Activated T-cell treated with anti-CD3 and anti-CD28 coated beads, Interleukin-2, amount 50 U/mL, for 48 hours (primary cell): ENCODE measurements at places on chromosomes 4 and X.

- DNase-seq: no peak
Observed at GRCh38 chr4:137674066-137674465, 141.8 kb upstream of the PCDH18 start.

GRCh38 chr4:54882616-54883015 is 224.9 kb downstream of the KIT start:
- DNase-seq: no peak

- no peak for DNase-seq
Observed at GRCh38 chrX:107675365-107675654, 47.0 kb downstream of the PRPS1 start.

DNA sequence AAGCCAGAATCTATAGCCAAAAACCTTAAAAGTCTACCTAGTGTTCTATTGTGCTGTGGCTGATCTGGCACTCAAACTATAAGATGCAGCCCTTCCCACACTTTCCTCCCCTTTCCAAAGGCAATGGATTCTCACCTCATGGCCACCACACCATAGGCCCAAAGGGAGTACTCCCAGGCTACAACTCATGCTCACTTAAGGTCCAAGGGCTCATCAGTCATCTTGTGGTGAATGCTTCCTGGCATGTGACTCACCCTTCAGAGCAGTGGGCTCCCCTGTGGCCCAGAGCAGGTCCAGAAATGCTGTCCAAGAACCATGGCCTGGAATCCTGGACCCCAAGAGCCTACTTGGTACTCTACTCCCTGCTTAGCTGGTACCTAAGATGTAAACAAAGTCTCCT is 181.0 kb downstream of the CHRDL1 start:
- no peak for DNase-seq

DNA sequence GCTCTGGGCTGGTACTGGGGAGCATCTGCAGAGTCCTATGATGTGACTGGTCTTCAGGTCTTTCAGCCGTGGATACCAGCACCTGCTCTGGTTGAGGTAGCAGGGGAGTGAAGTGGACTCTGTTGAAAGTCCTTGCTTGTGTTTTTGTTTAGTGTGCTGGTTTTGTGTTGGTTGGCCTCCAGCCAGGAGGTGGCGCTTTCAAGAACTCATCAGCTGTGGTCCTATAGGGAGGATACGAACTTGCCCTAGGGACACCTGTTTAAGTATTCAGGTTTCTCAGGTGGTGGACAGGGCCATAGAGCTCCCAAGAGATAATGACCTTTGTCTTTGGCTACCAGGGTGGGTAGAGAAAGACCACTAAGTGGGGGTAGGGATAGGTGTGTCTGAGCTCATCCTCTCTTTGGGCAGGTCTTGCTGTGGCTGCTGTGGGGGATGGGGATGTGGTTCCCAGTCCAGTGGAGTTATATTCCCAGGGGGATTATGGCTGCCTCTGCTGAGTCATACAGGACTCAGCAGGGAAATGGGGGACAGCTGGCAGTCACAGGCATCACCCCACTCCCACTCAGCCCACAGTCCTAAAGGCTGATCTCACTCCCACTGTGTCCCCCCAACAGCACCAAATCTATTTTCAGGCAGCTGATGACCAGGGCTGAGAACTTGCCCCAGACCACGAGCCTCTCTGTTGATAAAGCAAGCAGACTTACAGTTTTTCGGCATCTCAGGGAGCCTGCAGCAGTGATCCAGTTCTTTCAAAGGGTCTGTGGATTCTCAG is 24.1 kb downstream of the MSMO1 start:
- DNase-seq: peak; percentile 25

DNA sequence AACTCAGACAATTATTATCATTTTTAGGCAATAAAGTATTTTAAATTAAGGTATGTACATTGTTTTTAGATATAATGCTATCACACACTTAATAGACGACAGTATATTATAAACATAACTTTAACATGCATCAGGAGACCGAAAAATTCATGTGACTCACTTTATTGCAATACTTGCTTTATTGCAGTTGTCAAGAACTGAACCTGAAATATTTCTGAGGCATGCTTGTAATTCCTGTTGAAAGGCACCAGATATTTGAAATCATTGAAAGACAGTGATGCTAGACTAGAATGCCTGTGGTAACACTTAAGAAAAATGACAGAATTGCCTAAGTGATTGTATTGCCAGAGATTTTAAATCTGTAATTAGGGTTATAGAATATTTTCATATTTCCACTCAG is 175.6 kb upstream of the MAGEB2 start:
- DNase-seq: no peak

DNA sequence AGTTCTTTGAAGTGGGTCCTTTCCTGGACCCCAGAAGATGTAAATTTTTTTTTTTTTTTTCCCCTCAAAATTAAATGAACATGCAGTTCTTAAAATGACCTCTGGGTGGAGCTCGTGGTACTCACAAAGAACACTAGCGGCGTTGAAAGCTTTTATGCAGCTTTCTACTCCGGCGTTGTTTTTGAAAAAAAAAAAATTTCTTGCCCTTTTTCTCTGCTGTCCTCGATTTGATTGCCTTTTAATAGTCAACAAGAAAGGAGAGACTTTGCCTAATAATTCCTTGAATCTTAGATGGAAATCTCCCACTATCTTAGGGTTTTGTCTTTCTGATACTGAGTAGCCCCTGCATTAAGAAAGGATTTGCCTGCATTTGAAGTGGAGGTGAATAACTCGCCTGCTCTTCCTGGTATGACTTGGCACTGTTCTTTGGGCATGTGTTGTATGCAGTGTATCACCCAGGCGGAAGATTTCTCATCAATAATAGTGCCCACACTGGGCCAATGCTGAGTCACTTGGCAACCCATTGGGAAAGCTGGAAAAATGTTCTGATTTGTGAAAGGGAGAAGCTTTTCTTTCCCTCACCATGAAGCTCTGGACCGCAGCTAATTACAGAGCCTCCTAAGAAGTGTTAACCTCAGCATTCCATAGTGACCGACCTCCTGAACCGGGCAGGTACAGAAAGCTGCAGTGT is 104.0 kb downstream of the PHEX start:
- DNase-seq: no peak

DNA sequence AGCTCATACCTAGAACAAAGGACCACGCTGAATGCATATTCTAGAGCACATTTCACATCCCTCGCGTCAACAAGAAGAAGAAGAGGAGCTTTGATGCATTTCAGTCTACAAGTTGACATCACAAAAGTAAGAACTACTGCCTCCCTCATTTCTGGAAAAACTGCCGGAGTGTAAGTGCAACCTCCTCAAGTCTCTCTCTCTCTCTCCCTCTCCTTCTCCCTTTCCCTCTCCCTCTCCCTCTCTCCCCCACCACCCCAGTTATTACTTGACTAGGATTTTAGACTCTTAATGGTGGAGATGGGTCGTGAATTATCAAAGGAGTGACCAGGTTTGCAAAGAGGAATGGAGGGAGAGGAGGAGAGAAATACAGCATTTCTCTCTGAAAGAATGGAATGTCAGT is 1.4 kb upstream of the IRS4 start:
- DNase-seq: no peak

- DNase-seq: no peak
Observed at GRCh38 chr4:27966664-27967063, 1106.0 kb downstream of the STIM2 start.

- no peak for DNase-seq
Observed at GRCh38 chr4:120659616-120660170, 262.8 kb downstream of the PRDM5 start.

DNA sequence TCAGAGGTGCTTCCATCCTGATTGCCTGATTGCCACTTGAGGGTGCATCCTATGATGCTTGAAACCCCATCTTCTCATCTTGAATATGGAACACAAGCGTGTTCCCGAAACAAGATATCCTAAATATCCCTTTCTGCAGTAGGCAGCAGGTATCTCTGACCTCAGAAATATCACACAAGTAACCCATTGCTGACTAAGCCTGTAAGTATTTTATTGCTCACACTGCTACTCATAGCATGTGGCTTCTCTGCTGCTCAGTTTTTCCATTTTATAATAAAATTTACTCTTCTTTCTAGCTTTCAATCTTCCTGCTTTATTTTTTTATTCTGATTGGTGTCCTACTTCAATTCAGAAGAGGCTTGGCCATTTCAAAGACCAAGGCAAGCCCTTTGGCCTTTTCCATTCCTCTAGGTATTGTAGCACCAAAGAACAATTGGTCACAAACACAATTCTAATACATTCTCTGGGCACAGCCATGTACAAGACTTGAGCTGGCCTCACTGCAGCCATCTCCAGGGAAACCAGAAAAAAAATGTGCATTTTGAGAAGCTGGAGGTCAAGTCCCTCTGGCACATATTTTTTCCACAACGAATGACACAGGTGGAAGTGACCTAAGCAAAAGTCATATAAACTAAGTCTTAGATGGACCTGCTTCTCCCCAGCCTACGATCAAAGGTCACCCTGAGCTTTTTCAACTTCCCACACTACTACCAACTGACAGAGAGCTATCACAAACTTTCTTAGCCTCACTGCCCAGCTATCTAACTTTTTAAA is 107.0 kb downstream of the OR13H1 start:
- DNase-seq: no peak

GRCh38 chr4:105387466-105387865 is 86.4 kb downstream of the PPA2 start:
- DNase-seq: no peak

DNA sequence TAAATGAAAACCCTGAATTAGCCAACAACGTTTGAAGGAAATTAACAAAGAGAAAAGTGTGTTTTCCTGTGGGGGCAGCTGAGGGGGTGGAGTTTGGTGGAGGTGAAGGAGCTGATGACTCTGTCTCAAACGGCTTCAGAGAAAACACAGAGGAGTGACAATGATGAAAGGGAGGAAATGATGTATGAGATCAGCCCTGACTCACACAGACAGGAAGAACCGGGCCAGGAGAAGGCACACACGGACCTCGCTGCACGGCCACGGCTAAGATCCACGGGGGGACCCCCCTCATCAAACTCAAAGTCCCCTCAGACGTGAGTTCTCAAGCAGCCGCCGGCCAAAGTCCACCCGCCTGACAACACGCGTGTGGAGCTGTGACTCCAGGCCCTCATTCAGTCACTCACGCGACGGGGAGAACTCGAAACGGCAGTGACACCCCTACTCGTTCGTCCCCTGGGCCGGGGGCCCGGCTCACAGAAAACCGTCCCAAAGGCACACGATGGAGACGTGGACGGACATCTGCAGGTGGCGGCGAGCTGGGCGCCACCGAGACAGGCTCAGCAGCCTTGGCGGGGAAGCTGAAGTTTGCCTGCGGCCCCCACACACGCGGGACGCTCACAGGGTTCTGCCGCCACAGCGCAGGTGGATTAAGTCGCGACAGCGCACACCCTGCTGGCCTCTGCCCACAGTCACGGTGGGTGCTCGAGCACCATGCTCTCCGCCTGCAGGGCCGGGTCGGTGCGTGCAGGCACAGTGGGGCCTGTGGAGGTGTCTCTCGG is 28.8 kb downstream of the PPP2R3B start:
- DNase-seq: peak; percentile 48

DNA sequence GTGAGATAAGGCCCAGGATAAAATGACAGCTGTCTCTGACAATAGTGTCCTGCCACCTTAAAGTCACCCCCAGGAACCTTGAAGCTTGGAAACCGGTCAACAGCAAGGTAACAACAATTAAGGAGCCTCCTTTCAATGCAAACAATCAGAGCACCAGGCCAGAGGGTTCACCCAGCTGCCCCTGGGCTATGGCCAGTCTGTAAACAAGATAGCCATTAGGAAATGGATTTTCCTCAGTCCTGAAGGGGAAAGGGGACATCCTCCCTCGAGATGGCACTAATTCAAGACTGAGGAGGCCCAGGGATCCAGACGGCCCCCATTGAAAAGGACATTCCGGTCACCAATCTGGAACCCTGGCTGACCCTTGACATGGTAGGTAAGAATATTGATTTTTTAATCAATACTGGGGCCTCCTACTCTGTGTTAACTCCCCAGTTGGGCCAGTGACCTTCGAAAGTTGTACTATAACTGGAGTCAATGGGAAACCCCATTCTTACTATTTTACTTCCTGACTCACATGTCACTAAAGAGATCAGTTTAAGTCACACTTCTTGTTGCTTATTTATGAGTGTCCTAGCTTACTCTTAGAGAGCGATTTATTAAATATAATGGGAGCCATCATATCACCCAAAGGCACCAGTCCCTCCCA is 61.7 kb upstream of the CT45A1 start:
- no peak for DNase-seq

DNA sequence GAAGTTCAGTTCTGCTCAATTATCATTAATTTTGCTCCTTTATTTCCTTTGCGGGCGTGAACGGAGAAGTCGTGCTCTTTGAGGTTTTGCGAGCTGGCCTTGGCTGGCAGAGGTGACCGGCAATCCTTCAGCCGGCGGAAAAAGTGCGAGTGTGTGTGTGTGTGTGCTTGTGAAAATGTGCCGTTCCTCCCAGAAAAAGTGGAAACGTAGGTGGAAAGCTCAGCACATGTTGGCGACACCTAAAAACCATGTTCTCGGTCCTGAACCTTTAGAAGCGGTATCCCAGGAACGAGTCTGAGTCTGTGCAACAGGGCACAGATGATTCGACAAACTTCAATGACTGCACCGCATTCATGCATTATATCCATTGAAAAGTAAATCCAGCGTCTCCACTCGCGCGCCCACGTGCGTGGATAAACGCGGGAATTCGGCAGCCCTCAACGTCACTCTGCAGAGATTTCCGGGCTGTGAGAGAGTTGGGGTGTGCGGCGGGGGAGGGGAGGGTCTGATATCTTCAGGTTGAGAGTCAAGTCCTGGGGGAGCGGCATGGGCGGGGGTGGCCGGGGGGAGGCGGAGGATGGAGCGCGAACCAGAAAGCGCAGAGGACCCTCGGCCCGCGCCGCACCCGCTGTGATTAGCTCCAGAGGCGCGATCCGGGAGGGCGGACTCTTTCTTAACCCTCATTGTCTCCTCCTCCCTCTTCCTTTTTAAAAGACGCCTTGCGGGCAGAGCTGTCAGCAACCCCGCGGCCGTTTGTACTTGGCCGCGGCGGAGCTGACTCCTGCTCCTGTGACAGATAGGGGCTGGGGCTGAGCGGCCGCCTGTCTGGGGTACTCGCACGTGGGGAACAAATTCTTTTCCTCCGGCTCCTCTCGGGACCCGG is at the start of gene SHISA3:
Gene SHISA3, plus strand, starts transcription at position 737 of the 883 bp plus-strand sequence. CDS start 569 bp downstream, outside the sequence.
- no peak for DNase-seq

- DNase-seq: no peak
Observed at GRCh38 chr4:5933116-5933515, 40.2 kb upstream of the CRMP1 start.

GRCh38 chr4:5500165-5500564 is 208.2 kb downstream of the EVC2 start:
- no peak for DNase-seq

DNA sequence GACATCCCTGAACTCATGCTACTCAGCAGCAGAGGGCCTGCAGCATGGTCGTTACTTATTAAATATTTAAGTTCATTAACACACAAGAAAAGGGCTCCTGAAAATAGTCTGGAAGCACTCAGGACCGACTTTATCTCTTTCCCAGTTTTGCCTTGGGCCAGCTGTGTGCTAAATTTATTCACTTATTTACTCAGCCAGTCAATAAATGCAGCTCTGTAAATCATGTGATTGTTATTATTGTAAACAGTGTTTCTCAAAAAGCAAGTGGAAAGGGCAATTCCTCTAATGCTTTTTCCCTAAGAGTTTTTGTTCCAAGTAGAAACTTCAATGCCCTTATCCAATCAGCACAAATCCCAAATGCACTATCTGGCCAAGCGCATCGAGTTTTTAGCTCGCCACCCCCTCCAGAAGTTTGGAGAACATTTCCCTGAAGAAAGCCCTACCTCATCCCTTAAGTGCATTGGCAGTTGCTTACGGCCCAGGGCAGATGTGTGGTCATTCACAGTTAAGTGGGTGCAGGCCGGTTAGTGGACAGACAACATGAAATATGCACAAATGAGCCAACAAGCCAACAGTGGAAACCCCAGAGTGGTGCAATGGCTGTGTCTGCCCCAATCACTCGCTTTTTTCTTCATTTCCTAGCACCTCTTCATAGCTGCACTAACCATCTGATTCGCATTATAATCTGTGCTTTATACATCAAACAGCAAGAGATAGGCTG is 125.8 kb downstream of the SMIM20 start:
- DNase-seq: no peak
